ENCODE measurements at places on chromosomes 12 and 14. TPM values are rescaled to one million over a fixed set of nuclear protein-coding genes. Genes with fewer than 3 reads are reported as not detected.
A peak's percentile ranks its signal among the peaks of the same experiment; 100 is the strongest.

DNA sequence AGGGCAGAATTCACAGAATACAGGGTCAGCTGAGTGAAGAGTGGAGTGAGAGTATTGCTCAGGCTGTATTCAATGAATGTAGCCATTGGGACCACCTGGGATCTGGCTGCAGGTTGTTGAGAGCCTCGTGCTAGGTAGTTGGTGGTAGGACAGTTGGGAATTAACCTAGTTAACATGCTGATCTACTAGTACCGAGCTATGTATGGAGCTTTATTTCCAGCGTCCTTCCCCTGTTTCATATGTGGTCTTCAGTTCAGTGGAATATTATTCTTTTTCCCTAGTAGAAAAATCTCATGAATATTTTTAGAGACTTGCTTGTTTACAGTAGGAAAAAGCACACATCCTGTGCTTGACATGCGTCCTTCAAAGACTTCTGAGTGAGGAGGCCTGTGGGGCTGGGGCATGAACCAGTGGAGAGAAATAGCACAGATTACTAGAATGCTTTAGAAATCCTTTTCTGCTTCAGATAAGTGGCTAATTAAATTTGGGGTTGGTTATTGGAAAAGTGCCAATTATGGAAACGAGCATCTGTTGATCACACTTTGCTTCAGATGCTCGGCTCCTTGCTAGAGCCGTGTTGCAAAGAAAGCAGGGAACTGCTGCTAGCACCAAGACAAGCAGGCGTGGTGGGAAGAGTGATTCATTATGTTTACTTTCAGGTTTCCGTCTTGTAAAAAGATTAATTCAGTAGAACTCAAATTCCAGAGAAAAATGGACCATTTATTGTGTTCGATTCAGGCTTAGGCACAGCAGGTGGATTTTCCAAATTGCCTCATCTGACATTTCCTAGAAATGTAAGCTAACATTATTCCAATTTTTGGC lies 53.6 kb downstream of the ARF6 start:
- DNase-seq = peak; percentile 91

DNA sequence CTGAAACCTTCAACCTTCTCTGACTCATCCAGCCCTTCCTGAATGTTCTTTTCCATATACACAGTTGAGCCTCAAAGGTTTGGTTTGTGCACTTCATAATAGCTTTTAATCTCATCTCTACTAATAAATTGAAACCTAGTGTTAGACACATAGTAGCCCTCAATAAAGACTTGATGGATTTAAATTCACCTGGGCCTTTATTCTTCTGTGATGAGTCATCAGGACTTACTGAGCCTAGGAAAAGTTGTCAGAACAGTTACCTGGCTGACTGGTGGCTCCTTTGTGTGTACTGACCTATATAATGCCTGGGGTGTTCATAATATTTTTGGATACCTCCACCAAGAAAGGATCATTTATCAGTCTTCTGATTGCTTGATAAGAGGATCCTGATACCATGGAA lies 86.4 kb upstream of the NTF3 start:
- no peak for DNase-seq

DNA sequence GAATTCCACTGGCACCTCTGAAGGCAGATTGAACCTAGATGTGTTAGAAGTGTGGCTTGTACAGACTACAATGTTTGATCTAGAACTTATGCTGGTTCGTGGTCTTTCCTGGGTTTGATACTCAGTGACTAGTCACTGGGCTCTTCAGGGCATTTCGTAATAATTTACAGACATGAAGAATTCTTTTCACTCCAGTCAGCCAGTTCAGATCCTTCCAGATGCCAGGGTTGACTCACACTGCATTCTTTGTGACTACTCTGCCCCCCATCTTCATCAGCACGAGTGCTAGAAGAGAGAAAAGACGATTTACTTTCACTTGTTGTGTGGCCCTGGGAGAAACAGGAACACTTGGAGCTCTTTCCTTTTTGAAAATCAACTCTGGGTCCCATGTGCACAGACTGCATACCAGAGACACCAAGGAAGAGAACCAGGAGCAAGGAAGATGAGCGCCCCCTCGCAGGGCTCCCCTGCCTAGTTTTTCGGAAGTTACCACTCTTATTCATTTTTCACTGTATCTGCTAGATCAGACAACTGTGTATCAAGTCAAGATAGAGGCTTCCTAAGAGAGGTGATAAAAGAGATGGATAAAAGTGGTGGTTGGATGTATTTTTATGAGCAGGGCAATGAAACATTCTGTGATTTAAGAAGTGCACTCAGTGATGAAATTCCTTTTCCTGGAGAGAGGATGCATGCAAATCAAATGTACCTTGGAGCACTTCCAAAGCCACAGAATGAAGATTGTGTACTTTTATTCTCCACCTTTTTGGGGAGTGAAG lies 33.5 kb upstream of the EVL start:
- DNase-seq = peak; percentile 94

GRCh38 chr12:51242120-51242519 lies 3.5 kb downstream of the DAZAP2 start:
- no peak for DNase-seq

- no peak for DNase-seq
Observed at GRCh38 chr14:59305836-59306555, 117.5 kb downstream of the DAAM1 start.

- no peak for DNase-seq
Observed at GRCh38 chr14:68679746-68680467, 113.0 kb downstream of the ZFP36L1 start.

DNA sequence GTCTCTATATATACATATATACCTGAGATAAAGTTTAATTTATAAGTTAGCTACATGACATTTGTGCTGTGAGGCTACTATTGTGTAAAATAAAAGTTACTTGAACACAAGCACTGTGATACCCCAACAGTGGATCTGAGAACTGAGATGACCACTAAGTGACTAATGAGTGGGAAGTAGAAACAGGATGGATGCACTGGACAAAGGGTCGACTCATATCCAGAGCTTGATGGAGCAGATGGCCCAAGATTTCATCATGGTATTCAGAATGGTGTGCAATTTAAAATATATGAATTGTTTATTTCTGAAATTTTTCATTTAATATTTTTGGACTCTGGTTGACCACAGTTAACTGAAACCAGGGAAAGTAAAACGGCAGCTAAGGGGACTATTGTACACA lies 908.6 kb upstream of the MDGA2 start:
- no peak for DNase-seq

- no peak for DNase-seq
Observed at GRCh38 chr12:41289501-41289900, 101.4 kb downstream of the PDZRN4 start.

DNA sequence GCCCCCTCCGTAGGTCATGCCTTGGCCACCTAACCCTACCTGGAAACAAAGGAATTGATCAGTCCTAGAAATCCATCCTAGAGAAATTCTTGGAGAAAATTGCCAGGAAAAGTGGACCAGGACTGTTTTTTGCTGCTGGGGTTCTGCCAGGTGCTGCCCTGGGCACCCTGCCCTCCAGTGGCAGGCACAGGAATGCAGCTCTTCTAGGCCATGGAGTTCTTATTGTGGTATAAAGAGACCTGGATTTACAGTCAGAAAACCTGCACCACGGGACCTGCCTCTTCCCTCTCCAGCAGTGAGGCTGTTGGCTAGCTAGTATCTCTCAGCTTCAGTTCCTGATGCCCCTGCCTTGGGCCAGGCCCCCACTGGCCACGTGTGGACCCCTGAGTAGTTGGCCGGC lies 59.7 kb downstream of the SLC24A4 start:
- DNase-seq = no peak

DNA sequence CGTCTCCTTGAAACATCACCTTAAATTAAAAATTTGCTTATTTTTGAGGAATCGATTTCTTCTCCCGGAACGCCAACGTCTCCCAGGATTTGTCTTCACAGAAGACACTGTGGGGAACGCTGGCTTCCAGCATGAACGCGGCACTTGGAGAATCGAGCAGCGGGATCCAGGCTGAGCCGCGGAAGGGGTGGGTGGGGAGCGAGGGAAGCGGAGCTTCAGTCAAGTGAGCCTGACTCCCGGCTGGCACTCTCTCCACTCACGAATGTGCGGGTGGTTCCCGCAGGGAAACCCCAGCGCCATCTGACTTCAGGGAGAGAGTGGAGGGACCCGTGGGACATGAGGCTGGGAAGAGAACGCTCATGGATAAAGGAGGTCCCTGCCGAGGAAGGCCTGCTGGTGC lies 506.0 kb upstream of the TMEM132C start:
- no peak for DNase-seq

DNA sequence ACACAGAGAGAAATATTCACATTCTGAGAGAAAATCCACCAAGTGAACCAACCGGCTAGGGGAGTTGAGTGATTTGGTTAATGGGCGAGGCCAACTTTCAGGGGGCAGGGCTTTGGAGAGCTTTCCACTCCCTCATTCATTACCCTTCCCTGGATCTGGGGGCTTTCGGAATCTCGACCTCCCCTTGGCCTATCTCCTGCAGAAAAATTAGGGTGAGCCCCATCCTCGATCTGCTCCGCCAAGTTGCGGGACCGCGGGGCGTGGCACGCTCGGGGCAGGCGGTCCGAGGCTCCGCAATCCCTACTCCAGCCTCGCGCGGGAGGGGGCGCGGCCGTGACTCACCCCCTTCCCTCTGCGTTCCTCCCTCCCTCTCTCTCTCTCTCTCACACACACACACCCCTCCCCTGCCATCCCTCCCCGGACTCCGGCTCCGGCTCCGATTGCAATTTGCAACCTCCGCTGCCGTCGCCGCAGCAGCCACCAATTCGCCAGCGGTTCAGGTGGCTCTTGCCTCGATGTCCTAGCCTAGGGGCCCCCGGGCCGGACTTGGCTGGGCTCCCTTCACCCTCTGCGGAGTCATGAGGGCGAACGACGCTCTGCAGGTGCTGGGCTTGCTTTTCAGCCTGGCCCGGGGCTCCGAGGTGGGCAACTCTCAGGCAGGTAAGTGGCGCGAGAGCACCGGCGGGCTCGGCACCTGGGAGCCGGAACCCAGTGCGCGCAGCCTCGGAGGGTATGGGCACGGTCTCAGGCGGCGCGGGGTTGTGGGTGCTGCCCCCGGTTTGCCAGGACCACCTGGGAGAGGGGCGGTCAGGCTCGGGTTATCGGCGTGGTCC lies at the start of gene ERBB3:
TSS of gene ERBB3 (plus strand) at position 443 of the 833 bp plus-strand sequence. CDS start at position 579, 136 bp downstream.
- DNase-seq = peak; percentile 79

GRCh38 chr12:89427508-89428156 lies 75.3 kb upstream of the DUSP6 start:
- DNase-seq = no peak

- DNase-seq = no peak
Observed at GRCh38 chr14:29846339-29847055, 81.2 kb downstream of the PRKD1 start.

DNA sequence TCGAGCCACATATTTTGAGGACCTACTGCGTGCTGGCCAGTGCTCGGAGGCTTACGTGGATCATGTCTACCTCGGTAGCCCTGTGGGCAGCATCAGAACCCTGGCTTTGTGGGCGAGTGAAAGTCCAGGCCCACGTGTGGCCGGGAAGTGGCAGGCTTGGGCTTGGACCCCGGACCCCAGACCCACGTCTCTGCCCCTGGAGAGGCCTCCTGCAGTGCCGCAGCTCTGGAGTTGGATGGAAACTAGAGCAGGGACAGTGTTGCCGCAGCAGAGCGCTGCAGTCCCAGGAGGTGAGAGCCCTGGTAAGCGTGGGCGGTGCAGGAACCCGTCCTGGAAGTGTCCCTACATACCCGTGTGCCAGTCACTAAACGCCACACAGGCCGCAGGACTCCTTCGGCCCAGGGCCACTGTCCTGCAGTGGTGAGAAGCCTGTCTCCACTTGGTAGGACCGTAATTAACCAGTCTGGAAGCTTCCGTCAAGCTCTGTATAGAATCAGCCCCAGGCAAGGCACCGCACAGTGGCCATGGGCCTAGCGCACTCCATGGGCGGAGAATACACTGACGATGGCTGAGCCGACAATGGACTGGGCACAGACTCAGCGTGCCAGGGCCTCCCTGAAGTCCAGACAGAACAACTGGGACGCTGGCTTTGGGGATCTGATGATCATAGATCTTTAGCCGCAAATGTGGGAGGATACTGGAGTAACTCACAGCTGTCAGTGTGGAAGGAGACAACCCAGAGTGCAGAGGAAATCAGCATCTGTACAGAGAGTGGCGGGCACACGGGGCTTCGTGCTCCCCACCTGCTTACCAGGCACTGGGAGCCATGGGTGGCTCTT lies 219.5 kb downstream of the KIF26A start:
- no peak for DNase-seq

- no peak for DNase-seq
Observed at GRCh38 chr14:99754141-99755067, 38.8 kb upstream of the EML1 start.

DNA sequence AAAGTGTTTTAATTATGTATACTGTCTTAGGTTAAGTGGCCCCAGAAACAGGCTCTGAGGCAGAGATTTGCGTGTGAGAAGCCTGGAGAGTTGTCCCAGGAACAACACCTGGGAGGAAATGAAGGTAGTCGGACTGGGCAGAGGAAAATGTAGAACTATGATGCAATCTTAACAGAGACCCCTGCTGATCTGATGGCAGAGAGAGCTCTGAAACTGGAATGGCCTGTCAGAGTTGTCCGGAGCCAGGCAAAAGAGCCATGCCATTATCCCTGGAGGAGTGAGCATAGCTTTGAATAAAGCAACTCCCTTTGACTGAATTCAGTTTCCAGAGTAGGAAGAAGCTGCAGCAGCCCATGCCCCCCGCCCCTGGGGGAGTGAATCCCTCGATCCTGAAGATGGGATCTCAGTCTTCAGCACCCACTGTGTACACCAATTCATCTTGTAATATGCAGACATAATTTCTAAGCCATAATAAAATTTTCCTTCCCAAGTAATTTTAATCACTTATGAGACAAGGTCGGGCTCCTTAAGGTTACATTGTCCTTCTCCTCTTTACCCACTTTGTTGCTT lies 264.8 kb downstream of the PDZRN4 start:
- no peak for DNase-seq

DNA sequence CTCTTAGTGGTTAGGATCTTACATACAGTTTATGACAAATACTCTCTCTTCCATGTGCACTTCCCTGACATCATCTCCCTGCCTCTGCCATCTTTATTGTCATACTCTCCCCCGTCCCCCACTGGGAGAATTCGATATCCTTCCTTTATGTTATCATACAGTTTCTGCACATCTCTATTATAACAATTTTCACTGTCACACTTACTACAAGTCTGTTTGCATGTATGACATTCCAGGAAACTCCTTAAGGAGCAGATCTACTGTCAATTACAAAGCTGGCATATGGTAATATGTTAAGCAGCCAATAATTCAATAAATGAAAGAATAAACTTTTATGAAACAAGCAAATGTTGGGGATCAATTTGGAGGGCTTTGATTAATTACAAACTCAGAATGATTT lies 91.1 kb downstream of the KCNH5 start:
- DNase-seq = no peak

DNA sequence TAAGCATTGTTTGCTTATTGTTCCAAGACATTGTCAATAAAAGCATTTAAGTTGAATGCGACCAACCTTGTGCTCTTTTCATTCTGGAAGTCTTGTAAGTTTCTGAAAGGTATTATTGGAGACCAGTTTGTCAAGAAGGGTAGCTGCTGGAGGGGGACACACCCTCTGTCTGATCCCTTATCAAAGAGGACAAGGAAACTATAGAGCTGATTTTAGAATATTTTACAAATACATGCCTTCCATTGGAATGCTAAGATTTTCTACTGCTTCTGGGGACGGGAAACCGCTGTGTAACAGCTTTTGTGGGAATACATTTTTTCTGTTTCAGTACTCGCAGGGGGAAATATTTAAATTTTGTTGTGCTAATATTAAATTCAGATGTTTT lies 3.5 kb downstream of the FOS start:
- no peak for DNase-seq

GRCh38 chr14:22423958-22424357 lies 165.1 kb downstream of the DAD1 start:
- DNase-seq = no peak

P3H3 gene
- 0.45 TPM for total RNA-seq

LIN7A gene
- total RNA-seq = not detected

TBX5 gene
- not detected for total RNA-seq

LRTM2 gene
- not detected for total RNA-seq

All from PC-9 (cell line).